ENCODE measurements at places on chromosomes 3 and 15. TPM values are rescaled to one million over a fixed set of nuclear protein-coding genes. Genes with fewer than 3 reads are reported as not detected.

DNA sequence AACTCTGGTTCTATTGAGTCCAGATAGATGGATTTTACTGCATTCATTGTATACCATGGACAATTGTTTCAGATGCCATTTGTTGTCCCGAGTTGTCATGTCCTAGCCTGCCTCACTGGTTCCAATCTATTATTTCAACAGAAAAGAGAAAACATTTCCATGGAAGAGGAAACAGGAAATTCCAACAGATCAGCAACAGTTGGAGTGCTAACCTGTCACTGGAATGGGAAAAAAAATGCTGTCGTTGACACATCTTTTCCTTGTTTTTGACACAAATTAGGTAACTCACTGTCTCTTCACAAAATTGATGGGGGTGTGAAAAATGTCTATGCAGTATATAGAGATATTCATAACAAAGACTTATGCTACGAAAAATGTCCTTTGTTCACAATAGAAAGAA is 432.0 kb upstream of the TBL1XR1 start:
- H3K27ac ChIP-seq: no peak overlapping the region
- H3K4me1 ChIP-seq: no peaks in the 10 kb centered on the region
- no peak overlapping the region for H3K4me3 ChIP-seq
- DNase-seq: no peak
- peaks cover 2% of the 10 kb centered on the region for H3K27me3 ChIP-seq

- H3K4me1 ChIP-seq: no peaks in the 10 kb centered on the region
- H3K36me3 ChIP-seq: no peaks in the 10 kb centered on the region
- H3K27ac ChIP-seq: no peak overlapping the region
- H3K4me3 ChIP-seq: no peak overlapping the region
Measured at GRCh38 chr15:72421484-72421883, 23.4 kb downstream of the TMEM202 start.

- no peaks in the 10 kb centered on the region for H3K4me1 ChIP-seq
- no peak overlapping the region for H3K4me3 ChIP-seq
- no peaks in the 10 kb centered on the region for H3K27me3 ChIP-seq
- no peak for DNase-seq
- H3K36me3 ChIP-seq: no peaks in the 10 kb centered on the region
Measured at GRCh38 chr3:161913786-161914389, 417.3 kb downstream of the OTOL1 start.

GRCh38 chr15:62482785-62483429 is 317.8 kb upstream of the C2CD4B start:
- no peak overlapping the region for H3K4me3 ChIP-seq
- DNase-seq: no peak
- no peaks in the 10 kb centered on the region for H3K4me1 ChIP-seq

- H3K27ac ChIP-seq: no peak overlapping the region
- H3K4me3 ChIP-seq: no peak overlapping the region
- no peaks in the 10 kb centered on the region for H3K27me3 ChIP-seq
- H3K4me1 ChIP-seq: no peaks in the 10 kb centered on the region
Measured at GRCh38 chr3:8891303-8891702, 72.0 kb downstream of the RAD18 start.

GRCh38 chr3:61718565-61718964 is 157.2 kb downstream of the PTPRG start:
- no peaks in the 10 kb centered on the region for H3K27me3 ChIP-seq
- H3K4me1 ChIP-seq: no peaks in the 10 kb centered on the region
- H3K36me3 ChIP-seq: no peaks in the 10 kb centered on the region
- no peak overlapping the region for H3K27ac ChIP-seq
- DNase-seq: no peak

DNA sequence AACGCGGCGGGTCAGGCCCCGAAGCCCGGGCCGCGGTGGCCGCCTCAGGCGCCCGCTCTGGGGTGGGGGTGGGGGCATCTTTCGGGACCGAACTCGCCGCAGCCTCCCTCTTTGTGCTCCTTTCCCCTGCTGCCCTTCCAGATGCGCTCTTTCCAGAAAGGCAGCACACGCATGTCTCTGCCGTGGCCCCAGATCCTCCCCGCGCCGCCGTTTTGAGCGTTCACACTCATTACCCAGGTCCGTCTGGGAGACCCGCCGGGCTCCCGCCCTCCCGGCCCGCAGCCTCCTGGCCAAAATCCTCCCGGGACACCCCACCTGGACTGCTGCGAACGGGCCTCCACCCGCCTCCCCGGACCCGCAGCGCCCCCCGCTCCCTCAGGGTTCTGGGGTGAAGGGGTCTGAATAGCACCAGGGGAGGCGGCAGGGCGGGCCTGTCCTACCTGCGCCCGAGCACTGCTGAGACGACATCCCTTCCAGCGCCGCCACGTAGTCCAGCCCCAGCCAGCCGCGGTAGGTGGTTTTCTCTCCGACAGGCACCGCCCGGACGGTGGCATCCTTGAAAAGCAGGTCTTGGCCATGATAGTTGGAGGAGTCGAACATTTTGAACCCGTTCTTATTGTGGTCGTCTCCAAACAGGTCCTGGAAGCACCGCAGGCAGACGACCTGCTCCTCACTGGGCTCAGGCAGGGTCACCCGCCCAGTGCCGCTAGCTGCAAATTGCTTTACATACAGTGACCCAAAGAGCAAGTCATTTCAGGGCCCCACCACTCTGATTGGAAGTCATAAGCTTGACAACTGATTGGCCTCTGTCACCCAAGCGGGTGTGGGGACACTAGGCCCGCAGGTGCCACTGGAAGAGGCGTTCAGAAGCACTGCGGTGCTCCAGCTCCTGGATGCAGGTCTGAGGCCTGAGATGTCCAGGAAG is 25.9 kb downstream of the MELTF start:
- no peak for DNase-seq
- H3K4me1 ChIP-seq: peaks cover 7% of the 10 kb centered on the region
- H3K27me3 ChIP-seq: no peaks in the 10 kb centered on the region
- peak overlapping the region; percentile 86 for H3K27ac ChIP-seq

Gene CELSR3
- total RNA-seq: 16.0 TPM

DNA sequence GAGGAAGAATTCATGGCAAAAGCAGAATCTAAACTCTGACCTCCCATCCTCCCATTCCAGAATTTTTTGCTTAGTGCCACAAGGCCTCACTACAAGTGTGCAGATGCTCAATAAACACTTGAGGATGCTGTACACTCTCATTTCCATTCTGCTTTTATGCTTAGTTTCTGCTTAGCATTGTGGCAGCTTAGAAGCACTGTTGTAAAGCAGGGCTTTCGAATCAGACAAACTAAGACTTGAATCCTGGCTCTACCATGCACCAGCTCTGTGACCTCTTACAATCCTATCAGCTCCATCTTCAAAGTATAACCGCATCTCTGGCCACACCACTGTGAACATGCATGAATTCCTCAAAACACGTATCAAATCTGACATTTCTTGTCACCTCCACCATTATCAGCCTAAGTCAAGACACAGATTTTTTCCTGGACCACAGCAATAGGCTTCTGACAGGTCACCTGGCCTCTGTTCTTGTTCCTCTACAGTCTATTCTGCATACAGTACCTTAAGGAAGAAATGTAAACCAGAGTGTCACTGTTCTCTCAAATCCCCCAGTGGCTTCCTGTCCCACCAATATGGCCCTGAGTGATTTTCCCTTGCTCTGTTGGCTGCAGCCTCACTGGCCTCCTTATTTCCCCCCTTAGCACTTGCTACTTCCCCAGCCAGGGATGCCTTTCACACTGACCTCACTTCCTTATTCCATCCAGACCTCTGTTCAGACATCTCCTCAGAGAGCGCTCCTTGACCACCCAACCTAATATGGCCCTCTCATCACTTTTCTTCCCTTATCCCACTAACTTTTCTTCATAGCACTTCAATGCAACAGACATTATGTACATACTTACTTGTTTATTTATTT is 8.1 kb upstream of the PHC3 start:
- H3K4me3 ChIP-seq: no peak overlapping the region
- DNase-seq: no peak
- peaks cover 6% of the 10 kb centered on the region for H3K4me1 ChIP-seq
- H3K27ac ChIP-seq: no peak overlapping the region

DNA sequence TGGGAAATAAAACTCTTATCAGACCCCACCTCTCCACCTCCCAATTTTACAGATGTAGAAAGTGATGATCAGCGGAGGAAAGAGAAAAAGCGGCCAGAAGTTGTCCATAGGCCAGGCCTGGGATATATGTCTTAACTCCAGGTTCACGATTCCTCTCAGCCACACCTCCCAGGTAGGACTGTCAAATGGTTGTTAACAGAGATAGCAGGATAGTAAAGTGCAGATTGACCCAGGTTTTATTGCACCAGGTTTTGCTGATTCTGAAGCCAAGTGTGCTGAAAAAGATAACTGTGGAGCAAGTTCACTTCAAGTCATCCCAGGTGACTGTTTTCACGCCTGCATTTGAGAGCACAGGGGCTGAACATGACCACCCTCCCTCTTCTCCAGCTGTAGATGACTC is 36.1 kb downstream of the LSM3 start:
- no peaks in the 10 kb centered on the region for H3K36me3 ChIP-seq
- H3K4me1 ChIP-seq: no peaks in the 10 kb centered on the region
- H3K27me3 ChIP-seq: peaks cover 2% of the 10 kb centered on the region
- no peak overlapping the region for H3K4me3 ChIP-seq

DNA sequence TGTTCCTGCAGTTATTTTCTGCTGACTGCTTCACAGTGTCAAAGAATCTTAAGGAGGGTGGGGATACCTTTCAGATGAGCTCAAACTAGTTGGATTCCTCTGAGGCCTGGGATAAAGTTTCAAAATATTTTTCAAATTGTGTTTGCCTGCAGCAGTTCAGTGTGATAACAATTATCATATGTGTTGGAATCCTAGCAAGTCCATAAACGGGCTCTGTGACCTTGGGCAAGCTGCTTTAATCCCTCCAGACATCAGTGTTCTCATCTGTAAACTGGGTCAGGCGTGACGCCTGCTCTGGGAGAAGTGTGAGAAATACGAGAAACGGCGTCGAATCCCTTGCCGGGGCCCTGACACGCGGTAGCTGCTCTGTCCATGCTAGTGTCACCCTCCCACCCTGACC is 153.5 kb downstream of the UACA start:
- no peaks in the 10 kb centered on the region for H3K4me1 ChIP-seq
- peaks cover 9% of the 10 kb centered on the region for H3K27me3 ChIP-seq
- DNase-seq: no peak
- no peak overlapping the region for H3K27ac ChIP-seq
- no peak overlapping the region for H3K4me3 ChIP-seq

- no peak for DNase-seq
- H3K36me3 ChIP-seq: no peaks in the 10 kb centered on the region
- H3K4me3 ChIP-seq: no peak overlapping the region
- no peaks in the 10 kb centered on the region for H3K4me1 ChIP-seq
Measured at GRCh38 chr15:71202712-71203111, 87.4 kb downstream of the THSD4 start.

DNA sequence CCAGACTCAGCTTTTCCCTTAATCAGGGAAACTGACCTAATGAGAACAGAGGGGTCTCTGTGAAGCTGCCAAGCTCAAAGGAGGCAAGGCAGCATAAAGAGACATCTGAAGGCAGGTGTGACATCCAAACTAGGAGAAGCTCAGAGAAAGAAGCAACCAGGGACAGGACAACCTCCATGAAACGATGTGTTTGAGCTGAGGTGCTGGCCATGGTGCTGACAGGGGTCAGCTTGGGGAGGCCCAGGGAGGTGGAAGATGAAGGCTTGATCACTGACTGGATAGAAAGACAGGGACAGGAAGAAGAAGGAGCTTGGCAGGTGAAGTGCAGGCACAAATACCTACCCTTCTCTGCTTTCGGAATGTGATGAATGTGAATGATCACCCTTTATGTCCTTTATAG is 179.5 kb upstream of the NSMCE3 start:
- H3K27ac ChIP-seq: no peak overlapping the region
- H3K36me3 ChIP-seq: no peaks in the 10 kb centered on the region
- no peak overlapping the region for H3K4me3 ChIP-seq
- H3K4me1 ChIP-seq: peaks cover 6% of the 10 kb centered on the region
- no peaks in the 10 kb centered on the region for H3K27me3 ChIP-seq

DNA sequence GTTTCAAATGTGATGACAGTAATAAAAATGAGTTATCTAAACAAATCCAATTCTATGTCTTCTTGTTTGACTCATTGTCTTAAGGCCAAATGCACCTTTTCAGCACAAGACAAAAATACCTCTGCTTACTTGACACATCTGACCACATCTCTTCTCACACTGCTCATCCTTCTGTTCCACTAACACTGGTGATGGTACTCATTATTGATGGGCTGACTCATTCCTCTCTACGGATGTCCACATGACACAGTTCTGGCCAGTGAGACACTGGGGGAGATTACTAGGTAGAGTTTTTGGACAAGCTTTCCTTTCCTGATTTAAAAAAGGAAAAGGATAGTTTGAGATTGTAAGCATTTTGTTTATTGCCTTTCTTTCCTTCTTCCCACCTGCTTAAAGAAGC is 410.6 kb upstream of the THRB start:
- H3K27me3 ChIP-seq: no peaks in the 10 kb centered on the region
- no peaks in the 10 kb centered on the region for H3K36me3 ChIP-seq
- no peaks in the 10 kb centered on the region for H3K4me1 ChIP-seq
- no peak overlapping the region for H3K4me3 ChIP-seq
- H3K27ac ChIP-seq: no peak overlapping the region

DNA sequence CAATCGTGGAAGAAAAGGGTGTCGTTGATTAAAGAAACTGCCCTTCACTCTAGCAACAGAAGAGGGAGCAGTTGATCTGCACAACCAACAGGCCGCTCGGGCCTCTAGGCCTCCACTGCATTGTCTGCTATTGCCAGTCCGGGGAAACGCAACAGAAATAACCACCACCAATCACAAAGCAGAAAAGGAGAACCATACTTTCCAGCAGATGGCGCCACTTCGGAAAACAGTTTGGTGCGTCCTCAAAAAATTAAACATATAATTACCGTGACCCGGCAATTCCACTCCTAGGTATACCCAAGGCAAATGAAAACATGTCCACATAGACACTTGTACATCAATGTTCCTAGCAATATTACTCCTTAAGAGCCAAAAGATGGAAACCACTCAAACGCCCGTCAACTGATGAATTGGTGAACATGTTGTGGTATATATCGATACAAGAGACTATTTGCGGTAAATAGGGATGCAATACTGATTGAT is 154.1 kb downstream of the TJP1 start:
- no peaks in the 10 kb centered on the region for H3K4me1 ChIP-seq
- no peak overlapping the region for H3K4me3 ChIP-seq
- no peak overlapping the region for H3K27ac ChIP-seq
- H3K36me3 ChIP-seq: no peaks in the 10 kb centered on the region
- peak; percentile 21 for DNase-seq

Gene NEO1
- total RNA-seq: 12.5 TPM

Gene CCR3
- not detected for total RNA-seq

DNA sequence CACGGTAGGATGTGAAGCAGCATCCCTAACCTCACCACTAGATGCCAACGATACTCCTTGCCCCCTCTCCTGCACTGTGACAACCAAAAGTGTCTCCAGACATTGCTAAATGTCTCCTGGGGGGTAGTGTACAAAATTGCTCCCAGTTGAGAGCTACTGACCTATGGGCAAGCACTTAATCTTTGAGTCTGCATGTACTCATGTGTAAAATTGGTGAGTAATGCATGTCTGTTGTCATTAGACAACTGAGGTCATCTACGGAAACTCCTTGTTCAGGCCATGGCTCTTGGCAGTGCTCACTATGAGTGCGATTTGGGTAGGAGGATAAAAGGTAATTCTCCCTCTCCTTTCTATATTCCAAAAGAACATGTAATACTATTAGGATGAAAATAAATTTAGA is 29.2 kb downstream of the PDHB start:
- DNase-seq: no peak
- no peaks in the 10 kb centered on the region for H3K27me3 ChIP-seq
- H3K36me3 ChIP-seq: peaks cover 51% of the 10 kb centered on the region
- peaks cover 12% of the 10 kb centered on the region for H3K4me1 ChIP-seq
